ENCODE measurements at places on chromosomes 4 and X.
A peak's percentile ranks its signal among the peaks of the same experiment; 100 is the strongest.

GRCh38 chrX:101220662-101221260 is 1.2 kb downstream of the DRP2 start:
- DNase-seq = no peak

- DNase-seq = no peak
Measured at GRCh38 chr4:187178587-187178986, 454.9 kb upstream of the FAT1 start.

DNA sequence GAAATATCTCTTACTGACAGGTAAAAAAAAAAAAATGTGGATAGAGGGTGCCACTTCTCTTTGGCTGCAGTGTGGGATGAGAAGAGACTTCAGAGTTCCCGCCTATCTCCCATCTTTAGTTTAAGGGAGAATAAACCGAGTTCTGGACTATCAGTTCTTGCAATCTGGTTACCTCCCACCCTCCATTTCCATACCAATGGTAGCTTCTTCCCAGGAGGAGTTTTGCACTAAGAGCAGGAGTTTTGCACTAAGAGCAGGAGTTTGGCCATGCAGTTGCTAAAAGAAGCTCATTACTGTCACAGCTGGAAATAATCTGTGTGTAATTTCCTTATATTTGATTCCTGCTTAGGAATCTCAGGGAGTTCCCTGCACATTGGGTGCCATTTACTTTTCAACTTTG is 10.8 kb upstream of the GUCY1B1 start:
- no peak for DNase-seq

DNA sequence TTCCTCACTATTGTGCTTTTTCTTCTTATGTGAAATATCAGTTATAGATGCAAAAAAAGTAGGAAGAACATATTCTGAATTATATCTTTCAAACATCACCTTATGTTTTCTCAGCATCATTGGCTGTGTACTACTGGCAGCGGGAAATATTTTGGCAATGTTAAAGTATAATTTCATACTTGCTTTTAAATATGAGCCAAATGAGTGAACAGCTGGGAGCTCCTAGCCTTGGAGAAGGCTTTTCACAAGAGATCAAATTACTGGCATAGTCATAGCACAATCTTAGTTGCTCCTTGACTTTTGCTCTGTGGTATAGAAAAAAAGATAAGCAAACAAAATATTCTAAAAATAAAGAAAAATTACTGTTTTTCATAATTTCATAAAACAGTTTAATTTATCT is 1575.8 kb upstream of the PABPC4L start:
- no peak for DNase-seq

DNA sequence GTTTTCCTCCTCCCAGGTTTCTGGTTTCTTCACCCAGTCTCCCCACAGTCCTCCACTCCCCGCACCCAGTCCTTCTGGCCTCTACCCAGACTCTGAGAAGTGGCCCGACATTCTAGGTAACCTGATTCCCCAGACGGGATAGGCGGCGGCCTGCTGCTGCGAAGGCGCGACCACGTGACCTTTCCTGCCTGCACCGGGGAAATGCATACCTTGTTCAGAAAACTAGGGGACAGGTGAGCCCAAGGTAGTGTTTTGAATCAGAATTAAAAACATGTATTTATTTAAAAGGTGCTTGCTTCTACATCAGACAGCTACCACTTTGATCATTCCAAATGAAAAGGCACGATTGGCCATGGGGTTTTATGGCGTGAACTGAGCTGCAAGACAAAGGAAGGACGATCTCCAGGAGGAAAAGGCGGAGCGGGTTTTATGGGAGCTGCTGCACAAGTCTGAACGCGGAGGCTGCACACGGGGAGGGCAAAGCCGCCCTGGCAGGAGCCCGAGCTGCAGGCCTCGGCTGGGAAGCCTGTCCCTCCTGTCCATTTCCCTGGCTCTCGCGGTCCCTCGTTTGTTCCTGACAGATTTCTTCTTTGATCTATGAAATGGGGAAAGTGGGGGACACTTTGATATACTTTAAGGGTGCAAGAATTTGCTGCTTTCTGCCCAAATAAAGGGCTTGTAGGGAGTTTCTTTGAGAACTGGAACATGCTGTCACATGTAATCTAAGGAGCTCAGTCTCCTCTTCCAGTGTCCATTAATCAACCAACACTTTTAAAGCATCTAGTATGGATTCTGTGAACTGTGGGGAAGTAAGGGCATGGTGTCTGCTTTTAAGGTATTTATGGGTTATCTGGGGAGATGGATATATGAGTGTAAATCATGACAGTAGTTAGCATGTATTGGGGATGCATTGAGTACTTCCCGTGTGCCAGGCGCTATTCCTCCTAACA is 150.9 kb downstream of the SPRY1 start:
- DNase-seq = no peak

- DNase-seq = no peak
Measured at GRCh38 chr4:67465032-67465762, 80.1 kb downstream of the CENPC start.

DNA sequence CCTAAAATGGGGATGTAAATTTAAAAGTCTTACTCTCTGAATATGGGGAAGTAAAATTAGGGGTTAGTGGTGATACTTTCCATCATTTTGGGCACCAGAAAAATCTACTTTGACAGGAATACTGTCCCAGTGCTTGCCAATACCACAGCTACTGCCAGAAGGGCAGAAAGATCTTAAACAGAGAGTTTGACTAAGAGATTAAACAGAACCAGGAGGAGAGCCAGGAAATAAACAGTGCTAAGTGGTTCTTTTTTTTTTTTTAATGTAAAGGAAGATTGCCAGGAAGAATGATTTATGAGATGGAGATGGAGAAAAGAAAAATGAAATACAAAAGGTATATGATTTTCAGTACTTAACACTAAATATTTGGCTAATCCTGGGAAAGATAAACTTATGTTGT is 126.8 kb downstream of the RTL3 start:
- no peak for DNase-seq

DNA sequence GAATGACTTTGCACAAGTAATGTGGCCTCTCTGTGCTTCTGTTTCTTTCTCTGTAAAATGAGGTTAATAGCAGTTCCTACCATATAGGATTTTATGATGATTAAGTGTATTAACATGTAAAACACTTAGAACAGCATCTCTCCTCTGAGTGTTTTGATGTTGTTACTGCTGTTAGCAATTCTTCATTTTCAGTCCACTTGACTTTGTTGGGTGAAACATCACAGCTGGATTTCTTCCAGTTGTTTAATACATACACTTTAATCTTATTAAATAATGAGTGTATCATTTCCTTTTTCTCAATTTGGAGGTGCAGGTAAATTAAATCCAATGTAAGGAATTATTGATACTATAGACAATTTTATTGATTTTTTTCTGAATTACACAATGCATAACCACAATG is 113.6 kb downstream of the KDR start:
- DNase-seq = no peak

DNA sequence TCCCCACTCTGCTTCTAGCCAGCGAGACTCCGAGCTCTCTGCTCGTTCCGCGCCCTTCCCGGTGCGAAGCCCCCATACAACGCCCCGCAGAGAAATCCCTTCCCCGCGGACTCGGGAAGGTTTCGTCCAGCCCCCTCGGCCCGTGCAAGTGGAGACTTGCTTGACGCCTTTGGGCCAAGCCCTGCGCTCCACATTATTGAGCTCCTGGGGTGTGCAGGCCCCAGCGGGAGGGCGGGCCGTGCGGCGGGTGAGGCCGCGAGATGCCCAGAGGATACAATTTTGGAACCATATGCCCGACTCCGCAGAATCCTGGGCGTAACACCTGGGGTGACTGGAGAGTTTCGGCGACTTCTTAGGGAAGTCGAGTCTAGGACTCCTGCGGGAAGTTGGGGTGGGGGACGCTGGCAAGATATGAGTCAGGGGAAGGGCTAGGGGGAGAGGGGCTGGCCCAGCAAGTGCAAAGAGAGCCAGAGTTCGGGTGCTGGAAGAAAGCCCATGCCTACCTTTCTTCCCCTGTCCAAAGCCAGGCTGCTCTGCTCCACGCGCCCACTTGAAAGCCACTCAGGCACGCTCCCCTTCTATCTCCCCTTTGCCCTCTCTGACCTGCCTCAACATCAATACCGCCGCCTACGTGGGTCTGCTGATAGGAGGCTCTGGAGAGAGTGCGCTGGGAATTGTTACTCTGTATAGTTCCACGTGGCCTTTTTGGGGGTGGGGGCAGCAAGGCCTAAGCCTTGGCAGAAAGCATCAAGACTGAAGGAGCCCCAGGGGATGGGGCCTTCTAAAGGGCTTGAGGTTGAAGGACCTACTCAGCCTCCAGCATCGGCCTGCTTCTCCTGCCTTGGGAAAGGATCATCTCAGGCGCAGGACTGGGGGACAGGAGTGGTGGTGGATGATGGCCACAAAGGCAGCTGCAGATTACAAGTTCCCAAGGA is 1.2 kb upstream of the ELF4 start:
- no peak for DNase-seq

GRCh38 chr4:184818216-184818564 is 7.6 kb downstream of the ACSL1 start:
- DNase-seq = no peak

GRCh38 chrX:19846995-19847790 is 40.2 kb downstream of the SH3KBP1 start:
- DNase-seq = peak; percentile 42

DNA sequence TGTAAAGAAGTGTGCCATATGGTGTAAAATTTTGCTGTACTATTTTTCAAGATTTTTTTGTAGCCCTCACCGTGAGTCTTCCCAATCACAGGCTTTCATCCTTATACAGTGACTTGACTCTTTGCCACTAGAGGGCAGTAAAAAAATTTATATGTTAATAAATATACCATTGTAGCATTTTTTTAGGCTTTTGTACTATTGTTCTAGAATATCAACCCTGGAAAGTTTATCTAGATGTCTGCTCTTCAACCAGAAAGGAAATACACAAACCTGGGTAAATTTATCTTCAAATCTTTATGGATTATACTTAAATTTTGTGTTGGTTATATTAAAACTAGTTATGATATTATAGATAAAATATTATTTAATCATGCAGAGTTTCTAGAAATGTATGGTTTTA is 235.3 kb downstream of the TENM3 start:
- no peak for DNase-seq

- DNase-seq = no peak
Measured at GRCh38 chr4:106258145-106259045, 57.6 kb downstream of the TBCK start.

Measured in CD4-positive, alpha-beta T cell (primary cell).